ENCODE measurements at places on chromosomes 7 and 10.

DNA sequence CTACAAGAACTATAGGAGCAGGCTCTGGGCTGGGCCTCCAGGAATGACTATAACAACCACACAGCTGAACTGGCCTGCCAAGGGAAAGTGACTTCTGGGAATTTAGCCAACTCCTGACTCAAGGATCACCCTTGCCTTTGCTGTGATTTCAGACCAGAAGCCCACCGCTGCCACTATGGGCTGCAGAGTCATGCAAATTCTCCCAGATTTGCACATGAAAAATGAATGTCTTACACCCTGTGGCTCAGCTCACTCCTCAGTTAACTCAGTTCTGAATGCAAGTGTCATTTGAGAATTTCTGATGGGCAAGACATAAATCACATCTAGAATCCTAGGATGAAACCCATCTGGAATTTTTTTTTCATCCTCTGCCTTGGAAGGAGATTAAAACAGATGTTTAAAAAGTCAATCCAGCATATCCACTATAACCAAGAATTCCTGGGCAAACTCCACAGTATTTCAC lies 186.5 kb upstream of the BET1 start:
- DNase-seq, result no peak

DNA sequence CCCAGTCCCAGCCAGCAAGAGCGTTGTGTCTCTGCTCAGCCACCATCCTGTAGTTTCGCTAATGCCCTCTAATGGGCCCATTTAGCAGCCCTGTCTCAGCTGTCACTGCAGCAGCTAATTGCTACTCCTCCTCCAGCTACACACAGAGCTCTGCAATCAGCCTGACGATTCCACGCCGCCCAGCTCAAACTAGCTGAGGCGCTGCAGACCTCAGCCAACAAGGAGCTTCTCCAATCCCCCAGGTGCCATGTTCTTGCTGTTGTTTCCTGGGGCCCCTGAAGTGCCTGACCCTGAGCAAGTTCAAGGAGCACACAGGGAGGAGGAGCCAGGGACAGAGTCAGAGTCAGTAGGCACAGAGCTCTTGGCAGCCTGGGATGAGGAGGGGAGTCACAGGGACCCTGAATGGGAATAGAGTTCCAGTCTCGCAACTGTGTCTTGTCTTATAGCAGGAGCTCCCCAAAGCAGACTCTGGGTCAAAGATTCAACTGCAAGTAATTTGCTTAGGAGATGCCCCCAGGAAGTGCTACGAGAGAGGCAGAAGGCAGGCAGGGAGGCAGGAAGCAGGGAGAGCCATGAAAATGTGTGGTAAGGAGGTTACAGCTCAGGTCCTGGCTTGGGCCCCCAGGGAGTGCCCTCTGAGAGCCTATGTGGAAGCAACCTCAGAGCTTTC lies 135.8 kb upstream of the UNC5B start:
- DNase-seq, result no peak

- DNase-seq, result no peak
Observed at GRCh38 chr7:2048531-2048930, 184.2 kb downstream of the MAD1L1 start.

DNA sequence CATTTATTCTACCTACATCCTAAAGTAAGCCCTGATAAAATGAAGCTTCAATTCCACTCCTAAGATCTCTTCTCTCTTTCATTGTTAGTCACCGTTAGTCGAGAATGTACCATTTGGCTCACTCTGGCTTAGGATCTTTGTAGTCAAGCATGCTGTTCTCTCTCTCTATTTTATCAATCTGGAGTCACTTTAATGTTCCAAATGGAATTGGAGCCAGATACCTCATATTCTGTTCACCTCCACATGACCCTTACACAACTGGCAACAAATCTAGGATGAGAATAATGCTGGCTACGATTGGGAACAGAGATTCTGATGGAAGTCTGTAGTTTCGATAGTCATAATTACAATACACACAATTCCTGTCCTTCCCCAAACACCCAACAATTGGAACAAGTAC lies 213.7 kb downstream of the TWIST1 start:
- DNase-seq, result no peak

DNA sequence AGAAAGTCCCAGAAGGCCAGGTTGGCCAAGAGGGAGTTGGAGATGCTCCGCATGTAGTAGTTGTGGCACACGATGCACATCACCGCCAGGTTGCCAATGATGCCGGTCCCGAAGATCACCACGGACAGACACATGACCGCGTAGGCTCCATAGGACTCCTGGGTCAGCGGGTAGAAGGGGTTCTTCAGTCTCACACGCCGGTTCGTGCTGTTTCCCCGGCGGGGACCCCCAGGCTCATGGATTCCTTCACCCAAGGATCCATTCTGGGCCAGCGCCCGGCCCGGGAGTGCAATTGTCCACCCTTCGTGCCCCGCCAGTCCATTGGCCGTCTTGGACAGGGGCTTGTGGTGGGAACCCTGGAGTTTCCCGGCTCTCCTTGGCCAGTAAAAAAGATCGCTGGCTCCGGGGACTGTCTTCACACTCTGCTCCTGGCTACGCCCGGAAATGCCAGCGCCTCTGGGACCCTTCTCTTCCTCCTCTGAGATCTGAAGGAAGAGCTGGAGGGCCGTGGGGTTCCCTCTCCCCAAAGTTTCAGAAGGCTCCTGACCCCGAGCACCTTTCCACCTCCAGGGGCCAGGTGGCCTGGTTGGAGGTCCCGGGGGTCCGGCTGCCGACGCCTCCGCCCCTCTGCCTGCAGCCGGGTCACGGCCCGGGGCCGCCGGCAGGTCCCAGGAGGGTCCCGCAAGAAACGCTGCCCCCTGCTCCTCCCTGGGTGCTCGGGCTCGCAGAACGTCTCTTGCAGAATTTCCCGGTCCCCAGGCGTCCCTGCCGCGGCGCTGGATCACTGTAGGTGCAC lies 1.3 kb downstream of the GPR37 start:
- no peak for DNase-seq

- no peak for DNase-seq
Observed at GRCh38 chr10:30182191-30183054, 123.0 kb upstream of the JCAD start.

DNA sequence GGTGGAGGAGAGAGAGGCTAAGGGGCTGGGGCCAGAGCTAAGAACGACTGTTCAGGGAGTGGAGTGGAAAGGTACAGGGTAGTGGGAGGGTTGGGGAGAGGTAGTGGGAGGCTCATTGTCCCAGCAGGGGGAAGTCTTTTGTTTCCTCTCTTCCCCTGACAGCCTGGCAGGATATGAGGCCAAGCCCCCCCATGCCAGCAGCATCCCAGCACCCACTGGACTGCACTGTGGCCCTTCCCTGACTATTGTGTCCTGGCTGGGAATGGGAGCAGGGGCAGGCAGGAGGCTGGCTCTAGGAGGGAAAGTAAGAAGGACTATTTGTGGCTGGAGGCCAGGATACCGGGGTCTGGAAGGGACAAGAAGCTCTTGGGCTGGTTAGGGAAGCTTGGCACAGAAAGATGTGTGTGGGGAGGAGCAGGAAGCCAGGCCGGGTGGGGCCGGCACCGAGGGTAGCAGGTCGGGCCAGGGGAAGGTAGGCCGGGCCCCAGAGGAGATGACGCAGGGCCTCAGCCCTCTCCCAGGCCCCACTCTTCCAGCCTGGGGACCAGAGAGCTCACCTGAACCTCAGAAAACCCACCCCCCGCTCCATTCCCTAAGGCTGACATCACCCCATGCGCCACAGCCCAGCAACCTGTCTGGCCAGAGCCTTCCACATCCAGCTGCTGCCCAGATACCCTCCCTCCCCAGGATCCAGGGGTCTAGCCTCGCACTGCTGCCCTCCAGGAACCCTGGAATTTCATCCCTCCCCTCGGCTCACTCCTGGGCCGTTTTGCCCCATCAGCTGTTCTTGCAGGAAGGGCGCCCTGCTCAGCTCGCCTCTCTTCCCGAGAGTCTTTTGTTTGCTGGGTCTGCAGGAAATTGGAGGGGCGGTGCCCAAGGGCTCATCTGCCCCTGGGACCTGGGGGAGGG lies 8.8 kb upstream of the EPHB4 start:
- no peak for DNase-seq

DNA sequence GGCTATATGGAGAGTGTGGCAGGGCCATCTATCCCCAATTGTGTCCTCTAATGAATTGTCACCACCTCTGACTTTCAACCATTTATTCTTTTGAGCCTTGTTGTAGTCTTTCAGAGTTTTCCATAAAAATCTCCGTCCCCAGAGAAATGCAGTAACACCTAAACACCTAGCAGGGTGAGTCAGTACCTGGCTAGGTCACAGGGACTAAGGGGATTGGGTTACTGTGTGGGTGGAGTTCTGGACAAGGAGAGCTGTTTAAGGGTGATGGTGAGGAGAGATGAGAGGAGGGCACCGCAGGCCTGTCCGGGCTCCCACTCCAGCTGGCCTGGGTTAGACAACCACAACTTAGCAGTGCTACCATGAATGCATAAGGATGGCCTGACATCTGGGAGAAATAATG lies 186.2 kb upstream of the LYZL1 start:
- no peak for DNase-seq

GRCh38 chr7:8141070-8141469 lies 120.9 kb downstream of the ICA1 start:
- DNase-seq, result no peak

DNA sequence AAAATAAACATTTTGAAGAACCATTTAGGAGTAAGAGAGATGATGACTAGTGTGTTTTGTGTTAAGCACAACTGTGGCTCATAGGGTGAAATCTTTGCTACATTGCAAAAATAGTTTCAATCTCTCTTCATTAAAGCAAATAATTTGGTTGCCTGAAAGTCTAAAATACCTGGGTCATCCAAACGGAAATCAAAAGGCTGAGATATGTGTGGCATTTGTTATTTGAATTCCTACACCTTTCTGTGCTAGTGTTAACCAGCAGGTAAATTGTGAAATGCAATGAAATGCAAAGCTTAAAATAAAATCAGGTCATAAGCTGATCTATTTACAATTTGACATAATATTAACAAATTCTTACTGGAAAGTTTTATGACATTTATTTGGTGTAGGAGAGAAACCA lies 40.9 kb upstream of the SEMA3E start:
- DNase-seq, result no peak

GRCh38 chr10:58826694-58827093 lies 314.0 kb downstream of the BICC1 start:
- DNase-seq, result no peak

DNA sequence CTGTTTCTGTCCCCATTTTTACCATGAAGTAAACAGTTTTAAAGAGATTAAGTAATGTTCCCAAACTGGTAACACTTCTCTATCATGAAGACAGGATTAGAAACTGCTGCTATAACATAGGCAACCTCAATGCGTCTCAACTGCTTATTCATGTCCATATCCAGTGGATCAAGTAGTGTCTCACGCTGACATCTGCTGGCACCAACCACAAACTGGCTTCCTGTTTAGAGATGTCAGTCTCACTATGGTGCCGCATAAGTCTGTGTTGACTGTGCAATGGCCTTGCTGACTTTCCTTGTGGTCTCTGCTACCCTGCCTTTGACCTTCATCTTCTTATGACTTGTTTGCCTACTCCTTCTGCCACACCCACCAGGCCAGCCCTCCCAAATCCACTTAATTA lies 369.6 kb upstream of the DPP6 start:
- no peak for DNase-seq

- no peak for DNase-seq
Observed at GRCh38 chr7:123656544-123657303, 1.1 kb downstream of the LMOD2 start.

GRCh38 chr10:43238462-43238861 lies 28.4 kb downstream of the RASGEF1A start:
- DNase-seq, result no peak

DNA sequence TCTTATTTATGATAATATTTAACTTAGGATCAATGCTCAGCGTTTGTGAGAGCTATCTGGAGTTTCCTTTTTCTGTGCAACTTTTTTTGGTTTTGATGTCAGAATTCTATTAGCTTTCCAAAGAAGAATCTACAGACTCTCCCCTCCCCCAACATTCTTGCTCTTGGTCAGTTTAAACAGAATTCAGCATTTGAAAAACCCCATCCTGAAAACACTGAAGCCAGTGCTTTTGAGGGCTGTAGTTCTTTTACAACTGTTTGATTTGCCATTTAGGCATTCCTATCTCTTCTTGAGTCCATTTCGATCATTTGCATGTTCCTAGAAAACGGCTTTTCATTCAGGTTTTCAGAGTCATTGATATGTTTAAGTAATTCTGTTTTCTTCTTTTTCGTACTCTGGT lies 15.6 kb upstream of the CXCL12 start:
- DNase-seq, result no peak

DNA sequence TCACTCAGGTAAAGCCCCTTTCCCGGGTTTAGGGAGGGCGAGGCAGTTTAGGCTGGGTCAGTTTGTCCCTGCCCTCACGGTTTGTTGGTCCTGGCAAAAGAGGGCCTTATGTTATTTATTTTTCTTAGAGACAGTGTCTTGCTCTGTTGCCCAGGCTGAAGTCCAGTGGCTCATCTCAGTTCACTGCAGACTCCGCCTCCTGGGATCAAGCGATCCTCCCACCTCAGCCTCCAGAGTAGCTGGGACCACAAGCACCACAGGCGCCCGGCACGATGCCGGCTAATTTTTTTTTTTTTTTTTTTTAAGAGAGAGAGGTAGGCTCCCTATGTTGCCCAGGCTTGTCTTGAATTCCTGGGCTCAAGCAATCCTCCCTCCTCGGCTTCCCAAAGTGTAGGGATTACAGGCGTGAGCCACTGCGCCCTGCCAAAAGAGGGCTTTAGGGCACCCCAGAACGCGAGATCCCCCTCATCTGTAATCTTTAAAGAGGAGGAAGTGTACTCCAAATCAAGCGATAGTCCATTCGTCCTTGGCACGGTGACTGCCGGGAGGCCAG lies 626 bp upstream of the BMS1 start:
- no peak for DNase-seq

GRCh38 chr7:132872034-132872433 lies 209.9 kb downstream of the CHCHD3 start:
- no peak for DNase-seq
